ENCODE measurements at places on chromosomes 6 and 20.

GRCh38 chr6:7267466-7268091 lies 45.4 kb downstream of the SSR1 start:
- peak; percentile 98 for DNase-seq

DNA sequence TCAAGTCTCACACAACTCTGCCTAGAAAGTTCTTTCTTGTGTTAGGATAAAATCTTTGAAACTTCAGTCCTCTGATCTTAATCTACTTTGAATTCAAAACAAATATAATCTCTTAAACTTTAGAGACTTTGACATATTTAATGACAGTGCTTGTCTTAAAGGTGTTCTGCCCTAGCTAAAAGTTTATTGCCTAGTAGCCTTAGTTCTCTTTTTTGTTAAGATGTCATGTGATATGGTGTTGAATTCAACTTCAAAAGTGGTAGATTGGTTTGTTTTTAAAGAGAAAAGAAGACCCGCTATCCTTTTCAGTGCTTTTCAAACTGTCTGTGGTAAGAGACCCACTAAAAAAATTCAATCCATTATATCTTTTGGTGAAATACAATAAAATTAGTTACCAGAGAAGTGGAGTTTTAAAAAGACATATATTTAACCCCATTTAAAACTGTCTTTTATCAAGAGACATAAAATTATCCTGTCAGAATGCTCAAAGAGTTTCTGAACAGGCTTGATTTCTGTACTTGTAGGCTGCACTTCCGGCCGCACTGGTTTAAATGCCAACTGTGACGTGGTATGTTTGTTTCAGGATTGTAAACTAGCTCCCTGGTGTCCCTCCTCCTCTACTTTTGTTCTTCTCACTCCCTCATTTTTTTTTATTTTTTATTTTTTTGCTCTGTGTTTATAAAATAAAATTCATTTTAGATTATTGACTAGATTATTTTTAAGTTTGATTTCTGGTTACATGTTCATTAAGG lies 76.5 kb downstream of the QKI start:
- DNase-seq: peak; percentile 40

- no peak for DNase-seq
Measured at GRCh38 chr20:45976086-45976485, 4.1 kb upstream of the ZNF335 start.

- DNase-seq: peak; percentile 62
Measured at GRCh38 chr20:54346276-54346675, 129.1 kb upstream of the DOK5 start.

DNA sequence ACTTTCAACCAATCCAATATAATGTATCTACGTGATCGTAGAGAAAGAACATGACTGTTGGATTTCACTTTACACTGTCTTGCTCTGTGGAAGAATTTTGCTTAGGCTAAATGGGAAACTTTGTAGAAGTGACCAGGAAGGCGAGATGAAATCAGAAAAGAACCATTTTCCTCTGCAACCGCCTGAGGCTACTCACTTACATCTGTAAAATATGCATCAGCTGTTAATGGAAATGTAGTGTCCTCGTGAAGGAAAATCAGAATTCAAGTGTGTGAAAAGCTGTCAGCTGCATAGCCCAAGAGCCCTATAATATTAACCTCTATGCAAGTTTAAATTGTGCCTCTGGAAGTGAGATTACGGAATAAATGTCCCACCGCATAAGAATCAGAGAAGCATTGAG lies 277.9 kb downstream of the C6orf118 start:
- DNase-seq: no peak

DNA sequence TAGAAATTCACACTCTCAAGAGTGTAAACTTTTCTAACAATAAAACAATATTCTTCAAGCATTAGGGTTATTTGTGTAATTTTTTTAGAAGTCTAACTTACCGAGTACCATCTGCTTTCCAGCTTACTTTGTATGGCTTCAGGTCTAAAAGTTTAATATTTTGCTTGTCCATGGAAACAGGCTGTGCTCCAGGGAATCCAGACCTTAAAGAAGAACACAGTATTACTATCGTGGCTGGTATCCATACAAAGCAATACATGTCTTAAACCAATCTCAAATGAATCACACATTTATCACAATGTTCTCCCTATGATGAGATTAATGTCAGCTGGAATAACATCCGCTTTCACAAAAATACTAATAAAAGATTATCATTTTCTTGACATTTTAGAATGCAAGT lies 73.0 kb downstream of the RNGTT start:
- DNase-seq: no peak

GRCh38 chr6:112189494-112189893 lies 64.9 kb downstream of the LAMA4 start:
- no peak for DNase-seq

GRCh38 chr6:140825731-140826130 lies 1307.0 kb upstream of the GJE1 start:
- no peak for DNase-seq

DNA sequence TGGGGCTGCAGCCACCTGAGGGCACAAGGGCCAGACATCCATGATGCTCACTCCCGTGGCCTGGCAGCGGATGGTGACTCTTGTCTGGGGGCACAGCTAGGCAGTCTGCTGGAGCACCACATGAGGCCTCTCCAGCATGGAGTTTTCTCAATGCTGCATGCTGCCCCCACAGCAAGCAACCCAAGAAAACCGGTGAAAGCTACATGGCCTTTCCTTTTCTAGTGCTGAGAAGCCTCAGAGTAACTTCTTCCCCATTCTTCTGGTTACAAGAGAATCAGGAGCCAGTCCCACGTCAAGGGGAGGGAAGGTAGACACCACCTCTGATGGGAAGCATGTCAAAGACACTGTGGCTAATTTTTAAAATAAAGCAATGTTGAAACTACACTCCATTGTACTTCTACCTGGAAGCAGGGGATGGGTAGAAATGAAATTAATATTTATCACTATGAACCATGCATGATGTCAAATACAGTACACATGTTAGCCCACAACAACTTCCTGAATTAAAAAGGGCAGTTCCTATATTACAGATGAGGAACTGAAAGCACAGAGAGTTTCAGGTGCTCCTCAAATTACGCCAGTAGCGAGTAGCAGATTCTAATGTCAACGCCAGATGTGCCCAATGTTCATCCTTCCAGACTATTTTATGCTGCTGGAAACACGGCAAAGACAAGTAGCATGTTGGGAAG lies 101.5 kb downstream of the LAMP5 start:
- no peak for DNase-seq

DNA sequence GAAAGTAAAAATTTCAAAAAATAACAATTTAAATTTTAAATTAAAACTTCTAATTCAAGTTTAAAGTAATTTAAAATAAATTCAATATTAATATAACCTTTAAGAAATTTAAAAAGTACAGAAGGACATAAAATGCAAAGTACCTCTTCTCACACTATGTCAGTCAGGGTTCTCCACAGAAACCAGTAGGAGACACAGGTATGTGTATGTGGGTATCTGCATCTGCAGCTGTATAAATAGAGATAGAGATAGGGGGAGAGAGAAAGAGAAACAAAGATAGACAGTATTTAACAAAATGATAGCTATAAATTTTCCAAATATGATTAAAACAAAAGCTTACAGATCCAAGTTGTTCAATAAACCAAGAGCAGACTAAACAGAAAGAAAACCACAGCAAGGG lies 190.8 kb downstream of the ERMARD start:
- DNase-seq: no peak

DNA sequence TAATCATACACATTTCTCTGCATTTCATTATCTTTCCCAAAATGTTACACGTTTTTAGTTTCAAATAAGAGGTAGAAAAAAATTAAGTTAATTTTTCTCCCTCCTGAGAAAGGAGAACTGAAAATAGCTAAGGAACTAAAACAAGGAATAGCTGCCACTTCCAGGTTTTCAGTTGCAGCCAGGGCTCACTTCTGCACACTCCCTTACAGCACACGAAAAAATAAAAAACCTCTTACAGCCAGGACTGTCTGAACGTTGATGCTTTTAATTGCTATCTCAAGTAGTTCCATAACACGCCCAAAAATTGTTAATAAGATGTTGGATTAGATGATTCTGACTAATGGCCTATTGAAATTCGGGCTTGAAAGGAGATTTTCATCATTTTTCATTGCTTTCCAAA lies 153.7 kb upstream of the THBS2 start:
- DNase-seq: no peak

DNA sequence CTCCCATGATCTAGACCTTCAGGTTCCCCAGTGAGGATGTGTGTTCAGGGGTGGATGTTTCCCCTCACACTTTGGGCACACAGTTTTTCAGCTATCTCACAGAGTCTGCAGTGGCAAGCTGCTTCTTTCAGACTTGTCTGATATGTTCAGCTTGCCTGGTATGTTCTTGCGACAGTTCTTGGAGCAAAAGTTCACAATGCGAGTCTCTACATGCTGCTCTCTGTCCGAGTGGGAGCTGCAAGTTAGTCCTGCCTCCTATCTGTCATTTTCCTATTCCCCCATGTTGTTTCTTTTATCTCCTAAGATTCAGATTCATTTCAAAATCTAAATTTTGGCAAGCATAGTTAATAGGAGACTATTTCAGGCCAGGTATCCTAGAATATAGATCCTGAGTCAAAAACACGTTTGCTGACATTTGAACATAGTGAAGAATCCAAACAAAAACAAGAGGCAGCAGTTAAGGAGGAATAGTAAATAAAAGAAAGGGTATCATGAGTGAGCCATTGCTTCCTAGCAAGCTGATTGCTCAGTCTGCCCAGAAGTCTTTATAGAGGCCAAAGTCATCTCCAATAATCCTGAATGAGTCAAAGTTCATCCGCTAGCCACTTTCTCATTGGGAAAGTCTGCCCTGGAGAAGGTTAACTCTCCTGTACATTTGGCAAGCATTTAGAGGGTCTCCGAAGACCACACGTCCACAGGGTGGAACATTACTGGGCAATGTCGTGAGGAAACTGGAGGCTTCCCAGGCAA lies 140.2 kb upstream of the MOCS1 start:
- no peak for DNase-seq

- DNase-seq: no peak
Measured at GRCh38 chr6:160742090-160742489, 40.0 kb downstream of the PLG start.

DNA sequence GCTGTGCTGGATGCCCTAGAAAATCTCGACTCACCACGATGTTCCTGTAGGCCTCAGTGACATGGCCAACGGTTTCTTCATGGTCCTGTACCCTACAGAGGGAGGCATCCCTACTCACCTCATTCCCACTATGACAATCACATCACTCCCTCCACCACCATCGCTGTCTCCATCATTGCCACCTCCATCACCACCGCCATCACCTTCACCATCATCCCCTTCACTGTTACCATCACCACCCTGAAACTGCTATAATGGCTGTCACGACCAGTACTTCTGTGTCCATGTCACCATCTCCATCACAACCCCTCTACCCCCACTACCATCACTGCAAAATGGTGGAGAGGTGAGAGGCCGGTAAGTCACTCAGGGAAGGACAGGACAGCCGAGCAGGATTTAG lies 29.8 kb upstream of the MRPS18A start:
- DNase-seq: no peak

DNA sequence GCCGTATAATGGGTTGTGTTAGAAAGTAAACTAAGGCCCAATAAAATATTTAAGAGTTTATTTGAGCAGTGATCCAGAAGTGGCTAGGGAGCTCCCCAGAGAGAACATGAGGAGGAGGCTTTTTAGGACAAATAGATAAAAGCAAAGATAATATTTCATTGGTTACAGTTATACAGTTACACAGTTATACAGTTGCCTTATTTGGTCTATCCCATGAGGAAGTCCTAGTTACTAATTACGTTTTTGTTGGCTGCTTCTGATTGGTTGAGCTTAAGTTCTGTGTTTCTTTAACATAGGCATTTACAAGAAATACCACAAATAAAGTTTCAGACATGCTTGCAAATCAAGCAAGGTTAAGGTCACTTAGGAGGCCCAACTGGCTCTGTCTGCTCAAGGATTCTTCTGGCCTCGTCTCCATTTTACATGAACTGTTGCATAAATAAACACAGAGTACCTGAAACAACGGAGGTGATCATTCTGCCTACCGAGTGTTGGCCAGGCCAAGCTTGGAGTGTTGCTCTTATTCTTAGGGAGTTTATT lies 7.0 kb downstream of the UBD start:
- peak; percentile 69 for DNase-seq

DNA sequence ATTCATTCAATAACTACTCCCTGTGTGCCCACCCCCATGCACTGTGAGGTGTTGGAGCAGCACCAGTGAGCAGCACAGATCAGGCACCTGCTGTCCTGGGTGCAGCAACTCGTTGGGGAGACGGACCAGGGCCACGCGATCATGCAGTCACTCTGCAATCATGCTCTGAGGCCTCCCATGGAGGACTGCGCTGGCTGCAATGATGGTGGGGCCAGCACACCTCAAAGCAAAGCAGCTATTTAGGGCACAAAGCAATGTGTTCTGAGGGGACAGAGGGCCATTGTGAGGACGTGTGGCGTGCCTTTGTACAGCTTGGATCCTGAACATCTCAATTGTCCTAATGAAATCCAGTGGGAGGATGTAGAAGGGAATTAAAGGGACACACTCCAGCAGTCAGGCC lies 41.0 kb upstream of the MPC1 start:
- no peak for DNase-seq

DNA sequence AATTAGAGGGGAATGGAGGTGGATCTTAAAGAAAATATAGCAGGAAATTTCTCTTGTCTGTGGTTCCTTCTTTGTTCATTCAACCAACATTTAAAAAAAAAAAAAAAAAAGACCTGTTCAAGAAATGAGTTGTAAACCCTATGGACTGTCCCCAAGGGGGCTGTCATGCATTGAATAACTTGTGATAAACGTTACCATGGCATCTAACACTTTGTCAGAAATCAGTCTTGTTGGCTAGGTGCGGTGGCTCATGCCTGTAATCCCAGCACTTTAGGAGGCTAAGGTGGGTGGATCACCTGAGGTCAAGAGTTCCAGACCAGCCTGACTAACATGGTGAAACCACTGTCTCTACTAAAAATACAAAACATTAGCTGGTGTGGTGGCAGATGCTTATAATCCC lies 381.7 kb downstream of the BCKDHB start:
- peak; percentile 7 for DNase-seq

DNA sequence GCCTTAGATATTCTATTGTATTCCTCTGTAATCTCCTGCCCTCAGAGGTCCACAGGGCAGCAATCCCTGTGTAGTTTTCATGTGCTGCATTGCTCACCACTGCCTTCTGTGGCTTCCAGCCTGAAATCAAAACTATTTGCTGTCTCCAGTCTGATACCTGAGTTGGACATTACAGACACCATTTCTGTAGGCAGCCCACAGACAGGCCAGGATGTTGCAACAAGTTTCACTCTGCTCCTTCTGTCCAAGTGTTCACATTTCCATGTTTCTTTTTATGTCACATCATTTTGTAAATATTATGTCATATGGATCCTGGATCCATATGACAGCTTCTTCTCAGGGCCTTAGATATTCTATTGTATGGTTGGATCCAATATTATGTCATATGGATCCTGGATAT lies 21.7 kb downstream of the ECI2 start:
- DNase-seq: no peak
